Stimulated activated CD8-positive, alpha-beta memory T cell treated with anti-CD3 and anti-CD28 coated beads, Interleukin-7, amount 100 ng/mL, for 4 hours (primary cell): ENCODE measurements at places on chromosomes 7 and 10.

GRCh38 chr10:72502581-72502980 is 123.3 kb downstream of the MICU1 start:
- no peak for DNase-seq

- DNase-seq = no peak
Observed at GRCh38 chr7:116809636-116810266, 52.6 kb upstream of the CAPZA2 start.

GRCh38 chr7:1637155-1637554 is 32.9 kb upstream of the ELFN1 start:
- DNase-seq = no peak

DNA sequence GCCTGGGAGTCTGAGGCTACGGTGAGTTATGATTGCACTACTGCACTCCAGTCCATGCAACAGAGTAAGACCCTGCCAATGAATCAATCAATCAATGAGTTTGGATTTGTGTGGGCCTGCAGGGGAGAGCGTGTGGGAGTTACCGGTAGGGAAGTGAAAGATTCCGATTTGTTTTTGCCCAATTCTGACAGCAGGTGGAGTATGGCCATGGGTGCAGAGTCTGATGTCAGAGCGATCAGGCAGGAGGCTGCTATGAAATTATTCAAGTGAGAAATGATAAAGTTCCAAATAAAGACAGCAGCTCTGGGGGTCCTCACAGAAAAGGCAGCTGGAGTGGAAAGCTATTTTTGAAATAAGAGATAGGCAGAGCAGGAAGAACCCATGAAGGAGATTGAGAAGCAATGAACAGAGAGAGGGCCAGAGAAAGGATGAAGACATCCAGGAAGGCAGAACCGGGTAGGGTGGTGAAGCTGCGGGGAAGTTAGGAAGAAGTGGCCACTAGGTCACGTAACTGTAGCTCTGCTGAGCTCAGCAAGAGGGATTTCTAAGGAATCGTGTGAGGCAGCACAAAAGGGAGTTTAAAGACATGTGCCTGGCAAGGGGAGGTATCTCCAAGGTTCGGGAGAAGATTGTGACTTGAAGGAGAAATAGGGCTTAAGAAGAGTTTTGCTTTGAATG is 93.7 kb upstream of the NMT2 start:
- no peak for DNase-seq

- no peak for DNase-seq
Observed at GRCh38 chr7:154598396-154598795, 404.5 kb downstream of the PAXIP1 start.

- DNase-seq = no peak
Observed at GRCh38 chr7:86788948-86789347, 145.2 kb downstream of the GRM3 start.
